Ureter (tissue), 1 donor: ENCODE measurements at places on chromosomes 7 and 10. TPM values are rescaled to one million over a fixed set of nuclear protein-coding genes. Genes with fewer than 3 reads are reported as not detected.

UFSP1 gene
- total RNA-seq = 4.6 TPM

PNLIPRP2 gene
- total RNA-seq = not detected

SFRP5 gene
- total RNA-seq = 0.81 TPM

GRCh38 chr10:124493214-124493882 lies 31.7 kb downstream of the LHPP start:
- no peak for DNase-seq

DNA sequence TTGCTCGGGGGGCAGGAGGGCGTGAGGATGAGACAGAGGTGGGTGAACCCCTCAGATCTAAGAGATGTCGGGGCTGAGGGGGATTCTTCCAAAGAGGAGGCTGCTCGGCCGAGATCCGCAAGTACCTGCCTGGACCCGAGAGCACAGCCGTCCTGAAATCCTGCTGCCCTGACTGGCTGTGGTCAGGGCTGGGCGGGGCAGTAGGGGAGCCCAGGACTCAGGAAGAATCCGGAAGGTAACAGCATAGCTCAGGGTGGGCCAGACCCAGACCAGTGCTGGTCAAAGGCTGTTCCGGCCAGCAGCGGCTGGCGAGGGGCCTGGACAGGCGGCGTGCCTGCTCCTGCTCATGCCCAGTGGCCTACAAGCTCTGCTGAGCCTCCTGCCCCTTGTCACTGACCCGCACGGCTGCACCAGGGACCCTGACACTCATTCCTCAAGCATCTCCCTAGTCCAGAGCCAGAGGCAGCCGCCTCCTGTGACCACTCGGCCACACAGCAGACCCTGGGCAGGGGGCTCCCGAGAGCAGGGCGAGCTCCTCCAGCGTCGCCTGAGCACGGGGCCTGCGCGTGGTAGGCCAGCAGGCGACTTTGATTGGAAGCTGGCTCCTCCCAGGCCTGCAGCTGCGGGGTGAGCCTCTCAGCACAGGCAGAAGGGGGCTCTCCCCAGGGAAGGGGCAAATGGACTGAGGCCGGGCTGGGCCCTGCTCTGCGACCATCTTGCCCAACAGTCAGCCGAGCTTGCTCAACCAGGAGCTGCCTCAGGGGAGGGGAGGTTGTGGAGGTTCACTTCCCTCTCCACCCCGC lies 3.1 kb upstream of the ADAP1 start:
- no peak for DNase-seq

GRCh38 chr7:88071994-88072714 lies 138.1 kb downstream of the ADAM22 start:
- DNase-seq = no peak

- no peak for DNase-seq
Observed at GRCh38 chr10:34356463-34356862, 458.6 kb downstream of the PARD3 start.

GRCh38 chr7:63521-64021 lies 128.8 kb upstream of the FAM20C start:
- no peak for DNase-seq

DNA sequence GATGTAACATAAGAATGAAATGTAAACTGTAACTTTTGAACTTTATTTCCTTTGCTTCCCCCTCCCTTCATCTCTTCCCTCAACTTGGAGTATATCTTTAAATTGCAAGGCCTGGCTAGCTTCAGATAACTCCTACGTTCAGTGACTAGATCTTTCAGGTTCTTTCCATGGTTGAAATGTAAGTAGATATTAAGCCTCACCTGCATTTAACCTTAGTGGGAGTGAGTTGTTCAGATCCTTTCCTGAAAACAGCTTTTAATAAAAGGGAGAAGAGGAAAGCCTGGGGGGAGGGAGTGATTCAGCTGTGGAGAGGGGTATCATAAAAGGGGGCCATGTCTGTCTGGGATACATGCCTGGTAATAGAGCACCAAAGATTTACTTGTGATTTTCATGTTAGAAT lies 19.0 kb upstream of the PRPS1L1 start:
- DNase-seq = no peak

- DNase-seq = no peak
Observed at GRCh38 chr7:144142187-144142586, 19.2 kb downstream of the OR2A14 start.
